Activated CD4-positive, alpha-beta T cell treated with anti-CD3 and anti-CD28 coated beads for 36 hours (primary cell): ENCODE measurements at places on chromosomes 4 and X. TPM values are rescaled to one million over a fixed set of nuclear protein-coding genes. Genes with fewer than 3 reads are reported as not detected.

F9 gene
- total RNA-seq: not detected

DNA sequence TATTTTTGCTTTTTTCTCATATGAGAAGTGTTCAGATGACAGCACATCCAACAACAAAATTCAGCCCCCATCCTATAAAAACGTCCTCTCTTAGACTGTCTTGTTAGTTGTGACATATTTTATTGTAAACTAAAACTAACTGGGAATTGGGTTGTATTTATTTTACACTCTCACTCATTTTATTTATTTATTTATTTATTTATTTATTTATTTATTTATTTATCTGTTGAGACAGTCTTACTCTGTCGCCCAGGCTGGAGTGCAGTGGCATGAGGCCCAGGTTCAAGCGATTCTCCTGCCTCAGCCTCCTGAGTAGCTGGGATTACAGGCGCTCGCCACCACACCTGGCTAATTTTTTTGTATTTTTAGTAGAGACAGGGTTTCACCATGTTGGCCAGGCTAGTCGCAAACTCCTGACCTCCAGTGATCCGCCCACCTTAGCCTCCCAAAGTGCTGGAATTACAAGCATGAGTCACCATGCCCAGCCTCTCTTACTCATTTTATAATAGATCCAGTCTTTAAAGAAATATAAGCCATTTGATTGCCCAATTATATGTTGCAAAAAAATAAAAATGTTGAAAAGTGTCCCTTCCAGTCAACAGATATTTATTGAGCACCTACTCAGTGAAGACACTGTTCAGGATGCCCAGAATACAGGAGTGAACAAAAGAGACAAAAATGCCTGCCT is 44.6 kb downstream of the PALLD start:
- no peak for DNase-seq

DNA sequence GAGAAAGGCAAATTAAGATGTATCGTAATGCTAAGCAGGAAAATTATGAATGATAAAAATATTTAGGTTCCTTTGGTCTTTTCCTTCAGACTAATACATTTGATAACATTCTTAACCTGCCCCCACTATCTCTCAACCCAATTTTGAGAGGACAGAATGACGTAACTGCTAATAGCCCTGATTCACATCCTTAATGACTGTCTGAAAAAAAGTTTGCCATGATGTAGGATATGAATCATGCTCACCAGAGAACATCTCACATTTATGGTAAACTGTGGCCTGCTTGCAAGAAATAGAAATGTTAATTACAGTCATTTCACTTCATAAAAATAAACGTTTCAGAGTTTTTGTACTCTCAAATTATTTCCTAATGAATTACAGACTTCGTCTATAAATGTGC is 128.0 kb upstream of the VEGFC start:
- no peak for DNase-seq

DNA sequence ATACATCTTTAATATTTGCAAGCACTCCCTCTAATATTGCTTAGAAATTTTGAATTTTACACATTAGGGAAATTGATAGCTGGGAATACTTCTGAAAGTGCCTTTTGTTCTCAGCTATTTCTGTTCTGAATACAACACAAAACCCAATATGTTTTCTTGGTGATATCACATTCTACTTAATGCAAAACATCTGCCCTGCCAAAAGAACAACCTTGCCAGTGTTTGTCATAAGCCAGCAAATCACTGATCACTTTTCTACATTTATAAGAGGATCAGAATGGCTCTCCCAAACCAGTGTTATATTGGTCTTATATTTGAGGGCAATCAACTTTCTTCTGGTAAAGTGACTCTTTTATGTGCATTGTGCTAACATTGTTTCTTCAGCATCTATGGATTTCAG is 126.8 kb upstream of the APOOL start:
- no peak for DNase-seq
